ENCODE measurements at places on chromosomes 1 and 21.
A peak's percentile ranks its signal among the peaks of the same experiment; 100 is the strongest.

DNA sequence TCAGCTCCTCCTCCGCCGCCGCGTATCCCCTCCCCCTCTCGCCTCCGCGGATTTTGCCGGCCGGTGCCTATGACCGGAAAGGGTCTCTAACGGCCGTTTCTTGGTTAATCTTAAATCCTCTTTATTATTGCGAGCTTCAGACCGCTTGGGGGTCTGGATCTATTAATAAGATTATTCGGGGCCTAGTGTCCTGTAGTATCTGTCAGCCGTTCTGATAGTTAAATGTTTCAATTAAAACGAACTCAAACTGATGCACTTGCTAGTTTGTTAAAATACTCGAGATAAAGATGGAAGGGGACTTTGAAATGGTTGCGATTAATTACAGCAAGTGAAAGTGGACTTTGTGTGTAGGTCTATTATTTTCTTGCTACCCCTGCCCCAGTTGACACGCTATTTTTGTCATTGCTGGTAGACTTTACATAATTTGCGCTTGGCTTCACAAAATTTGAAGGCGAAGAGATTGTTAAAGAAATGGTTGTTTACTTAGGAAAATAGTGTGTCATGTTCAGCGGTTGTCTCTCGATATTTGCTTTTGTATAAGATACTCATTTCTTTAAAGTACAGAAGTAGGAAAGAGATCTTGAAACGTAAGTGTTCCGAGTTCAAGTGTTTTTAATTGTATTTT is 779 bp downstream of the SON start:
- DNase-seq: no peak

- DNase-seq: no peak
Observed at GRCh38 chr1:78322928-78323680, 167.7 kb upstream of the PTGFR start.

DNA sequence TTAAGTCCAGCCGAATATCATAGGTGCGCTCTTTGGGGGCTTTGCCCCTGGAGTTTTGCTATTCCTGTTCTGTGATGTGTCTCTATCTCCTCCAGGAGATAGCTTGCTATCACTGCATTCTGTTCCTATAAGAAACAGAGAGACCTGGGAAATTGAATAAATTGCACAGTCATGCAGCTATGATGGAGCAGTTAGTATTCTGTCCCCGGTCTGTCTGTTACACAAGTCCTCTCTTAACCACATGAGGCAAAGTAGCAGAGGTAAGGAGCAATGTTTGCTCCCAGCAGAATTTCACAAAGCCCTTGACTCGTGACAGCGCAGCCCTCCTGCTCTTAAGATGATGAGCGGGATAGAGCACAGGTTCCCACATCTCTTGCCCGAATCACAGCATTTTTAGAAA is 63.9 kb upstream of the GRHL3 start:
- DNase-seq: no peak

DNA sequence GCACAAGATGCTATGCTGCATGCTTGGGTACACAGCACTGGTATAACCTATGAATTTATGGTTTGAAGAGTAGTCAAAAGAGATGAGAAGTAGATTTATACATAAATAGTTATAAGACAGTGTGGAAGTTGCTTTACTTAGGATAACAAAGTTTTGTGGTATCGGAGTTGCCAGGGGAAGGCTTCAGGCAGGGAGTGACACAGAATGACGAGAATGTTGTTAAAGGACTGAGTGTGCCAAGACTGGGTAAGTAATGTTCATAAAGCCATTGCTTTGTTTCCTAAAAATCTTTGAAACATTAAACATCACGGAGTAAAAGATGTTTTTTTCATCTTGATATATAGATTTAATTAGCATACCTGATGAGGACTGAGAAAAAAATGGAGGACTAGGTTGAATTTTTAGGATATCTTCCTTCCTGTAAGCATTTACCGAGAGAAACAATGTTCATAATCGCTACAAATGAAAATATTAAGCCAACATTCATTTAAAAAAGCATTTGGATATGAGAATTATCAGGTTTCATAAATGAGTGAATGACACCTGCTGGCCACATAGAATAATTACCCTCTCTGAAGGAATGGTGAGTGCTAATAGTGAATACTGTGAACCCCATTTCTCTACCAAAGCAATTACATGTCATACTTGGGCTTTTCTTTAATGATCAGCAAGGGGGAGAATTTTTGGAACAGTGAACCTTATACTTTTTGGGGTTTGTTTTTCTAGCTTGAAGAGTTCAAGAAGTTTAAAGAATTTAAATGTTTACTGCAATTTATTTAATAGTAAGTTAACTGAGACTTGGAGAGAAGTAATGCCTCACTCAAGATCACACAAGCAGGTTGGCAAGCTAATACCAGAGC is 28.4 kb downstream of the EXTL2 start:
- DNase-seq: no peak

DNA sequence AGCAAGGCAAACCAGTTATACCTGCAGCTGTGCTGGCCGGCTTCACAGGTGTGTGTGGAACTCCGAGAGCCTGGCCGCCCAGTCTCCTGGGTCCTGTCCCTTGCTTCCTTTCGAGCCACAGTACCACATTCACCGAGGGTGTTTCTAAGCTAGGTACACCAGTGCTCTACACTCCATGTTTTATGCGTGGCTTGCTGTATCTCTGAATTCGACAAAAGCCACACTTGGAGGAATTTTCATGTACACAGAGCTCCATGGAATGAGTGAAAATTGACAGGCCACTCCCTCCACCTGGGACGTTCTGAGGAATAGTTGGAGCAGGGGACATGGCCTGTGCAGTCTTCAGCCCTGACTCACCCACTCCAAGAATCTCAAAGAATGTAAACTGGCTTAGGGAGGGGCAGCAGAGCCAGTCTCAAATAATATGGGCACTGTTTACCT is 14.0 kb downstream of the ETS2 start:
- DNase-seq: peak; percentile 33
